ENCODE measurements at places on chromosomes 2 and 18.
A peak's percentile ranks its signal among the peaks of the same experiment; 100 is the strongest.

DNA sequence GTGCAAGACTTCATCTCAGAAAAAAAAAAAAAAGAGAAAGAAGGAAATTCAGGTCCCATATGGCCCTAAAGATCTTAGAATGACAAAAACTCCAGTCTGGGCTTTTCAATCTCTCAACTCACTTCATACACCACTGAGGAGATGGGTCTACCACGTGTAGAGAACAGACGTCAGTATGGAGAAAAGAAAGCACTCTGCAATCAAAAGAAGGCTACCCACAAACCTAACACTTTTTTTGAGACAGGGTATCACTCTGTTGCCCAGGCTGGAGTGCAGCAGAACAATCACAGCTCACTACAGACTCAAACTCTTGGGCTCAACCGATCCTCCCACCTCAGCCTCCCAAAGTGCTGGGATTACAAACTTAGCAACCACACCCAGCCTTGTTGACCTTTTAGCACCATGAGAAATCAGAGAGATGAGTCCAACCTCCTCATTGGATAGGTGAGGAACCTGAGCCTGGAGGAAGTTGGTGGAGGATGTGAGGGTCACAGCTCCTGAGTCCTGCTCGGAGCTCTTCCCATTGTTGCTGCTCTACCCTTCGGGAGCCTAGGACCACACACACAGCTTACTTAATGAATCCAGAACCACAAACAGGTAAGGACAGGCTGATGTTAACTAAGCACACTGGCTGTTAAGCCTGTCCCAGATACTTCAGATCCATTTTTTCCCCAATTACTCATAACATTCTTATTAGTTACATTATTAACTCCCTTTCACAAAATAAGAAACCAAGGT is 23.7 kb downstream of the TBC1D8 start:
- DNase-seq = no peak

GRCh38 chr2:129884221-129884786 is 95.2 kb upstream of the RAB6C start:
- no peak for DNase-seq

DNA sequence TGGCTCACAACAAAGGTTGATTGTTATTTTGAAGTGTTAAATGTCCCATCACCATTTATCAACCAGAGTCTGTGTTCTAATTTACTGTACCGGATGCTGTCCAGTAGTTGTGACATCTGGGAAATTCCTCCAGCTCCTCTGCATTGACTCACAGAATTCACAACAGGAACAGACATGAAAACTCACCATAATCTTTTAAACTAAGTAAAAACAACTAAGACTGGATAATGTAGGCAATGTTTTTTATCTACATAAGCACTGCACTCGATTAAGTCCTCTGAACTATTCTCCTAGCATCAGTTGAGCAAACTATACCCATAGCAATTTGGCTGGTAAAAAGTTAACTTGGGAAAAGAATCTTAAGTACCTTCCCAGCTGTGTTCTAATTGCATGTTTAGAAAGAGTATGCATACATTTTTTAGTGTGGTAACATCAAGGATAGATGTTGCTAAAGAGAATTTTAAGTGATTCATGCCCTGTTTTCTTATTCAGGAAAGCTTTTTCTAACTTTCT is 42.9 kb upstream of the MYO1B start:
- no peak for DNase-seq

GRCh38 chr2:38174646-38175423 is 98.9 kb upstream of the CYP1B1 start:
- no peak for DNase-seq

DNA sequence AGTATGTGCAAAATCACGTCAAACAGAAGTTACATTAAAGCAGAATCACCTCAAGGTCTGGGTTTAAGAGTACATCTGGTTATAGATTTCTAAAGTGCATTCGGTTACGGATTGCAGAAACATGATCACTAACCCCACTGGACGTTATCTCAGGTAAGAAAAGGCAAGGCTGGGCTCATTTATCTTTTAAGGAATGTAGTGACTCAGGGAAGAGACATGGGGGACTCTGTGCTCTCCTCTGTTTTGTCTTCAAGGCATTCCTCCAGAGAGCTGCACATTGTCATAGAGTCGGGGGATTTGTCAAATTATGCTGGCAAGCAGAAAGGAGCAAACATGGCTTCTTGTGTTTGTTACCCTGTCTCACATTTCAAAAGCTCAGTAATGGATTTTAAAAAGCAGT is 14.3 kb downstream of the WDSUB1 start:
- DNase-seq = no peak

GRCh38 chr18:44979748-44980147 is 299.1 kb downstream of the SETBP1 start:
- DNase-seq = no peak

DNA sequence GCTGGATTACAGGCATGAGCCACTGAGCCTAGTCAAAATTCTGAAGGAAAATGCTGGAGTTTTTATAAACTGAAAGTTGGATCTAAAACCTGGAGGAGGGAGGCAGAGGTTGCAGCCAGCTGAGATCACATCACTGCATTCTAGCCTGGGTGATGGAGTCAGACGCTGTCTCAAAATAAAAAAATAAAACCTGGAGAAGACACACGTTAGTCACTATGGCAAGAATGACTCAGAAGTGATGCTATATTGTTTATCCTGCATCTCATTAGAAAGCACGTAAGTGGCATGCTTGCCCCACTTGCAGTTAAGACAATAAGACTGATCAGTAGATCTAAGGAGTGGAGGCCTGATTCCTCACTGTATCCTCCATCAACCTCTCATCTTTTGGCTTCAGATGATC is 106.6 kb upstream of the STON1 start:
- no peak for DNase-seq

DNA sequence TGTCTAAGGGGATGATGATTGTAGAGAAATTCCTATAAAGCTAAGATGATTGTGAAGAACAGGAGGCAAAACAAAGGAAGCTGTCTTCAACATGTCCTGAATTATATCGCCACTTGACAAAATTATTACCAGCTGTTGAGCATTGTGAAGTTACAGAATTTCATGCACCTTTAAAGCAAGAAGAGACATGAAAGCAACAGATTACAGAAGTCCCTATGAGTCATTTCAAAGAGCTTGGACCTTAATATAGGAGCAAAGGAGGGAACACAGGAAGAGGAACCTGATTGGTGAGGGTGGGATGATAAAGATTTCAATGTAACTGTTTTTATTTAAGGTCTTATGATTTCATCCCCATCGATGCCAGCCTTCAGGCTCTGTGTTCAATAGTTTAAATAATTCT is 526.9 kb upstream of the HNMT start:
- DNase-seq = no peak

GRCh38 chr18:55337908-55338521 is 250.0 kb downstream of the TCF4 start:
- no peak for DNase-seq

- DNase-seq = no peak
Observed at GRCh38 chr2:231795525-231796327, 9.5 kb downstream of the COPS7B start.

GRCh38 chr2:86000938-86001312 is 104.8 kb downstream of the POLR1A start:
- no peak for DNase-seq

DNA sequence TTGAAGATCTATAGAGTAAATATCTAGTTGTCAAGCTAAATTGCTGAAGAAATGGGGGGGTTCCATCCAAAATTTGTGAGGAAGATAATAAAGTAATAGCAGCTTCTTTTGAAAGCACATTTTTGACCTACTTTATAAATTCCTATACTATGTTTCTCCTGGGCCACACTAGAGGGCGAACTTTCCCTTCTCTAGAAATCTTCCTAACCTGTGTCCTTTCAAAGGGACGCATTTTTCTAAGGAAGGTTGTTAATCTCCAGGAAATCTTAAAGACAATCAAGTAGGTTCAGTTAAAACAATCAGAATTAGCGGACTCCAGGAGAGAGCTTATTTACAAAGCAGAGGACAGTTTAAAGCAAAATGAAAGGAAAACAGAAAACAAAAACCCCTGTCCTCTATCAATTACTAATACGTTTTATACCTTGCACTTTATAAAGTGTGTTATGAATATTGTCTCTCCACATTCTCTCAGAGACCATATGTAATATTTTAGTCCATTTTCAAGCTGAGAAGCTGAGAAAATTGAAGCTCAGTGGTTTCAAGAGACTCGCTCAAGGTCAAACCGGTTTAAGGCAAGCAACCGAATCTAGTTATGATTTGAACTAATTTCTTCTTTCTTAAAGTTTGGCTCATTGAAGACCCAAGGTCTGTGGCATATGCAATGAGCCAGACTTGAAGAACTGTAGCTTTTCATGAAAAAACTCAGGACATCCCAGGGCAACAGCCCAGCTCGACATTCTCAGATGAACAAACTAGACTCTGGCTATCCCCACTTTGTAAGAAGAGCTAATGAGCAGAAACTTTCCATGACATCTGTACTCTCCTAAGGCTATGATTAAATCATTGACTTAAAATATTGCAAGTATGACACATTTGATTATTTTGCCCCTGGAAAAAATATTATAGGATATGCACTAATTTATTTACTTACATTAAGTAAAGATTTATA is 273.6 kb downstream of the PAX3 start:
- DNase-seq = no peak

DNA sequence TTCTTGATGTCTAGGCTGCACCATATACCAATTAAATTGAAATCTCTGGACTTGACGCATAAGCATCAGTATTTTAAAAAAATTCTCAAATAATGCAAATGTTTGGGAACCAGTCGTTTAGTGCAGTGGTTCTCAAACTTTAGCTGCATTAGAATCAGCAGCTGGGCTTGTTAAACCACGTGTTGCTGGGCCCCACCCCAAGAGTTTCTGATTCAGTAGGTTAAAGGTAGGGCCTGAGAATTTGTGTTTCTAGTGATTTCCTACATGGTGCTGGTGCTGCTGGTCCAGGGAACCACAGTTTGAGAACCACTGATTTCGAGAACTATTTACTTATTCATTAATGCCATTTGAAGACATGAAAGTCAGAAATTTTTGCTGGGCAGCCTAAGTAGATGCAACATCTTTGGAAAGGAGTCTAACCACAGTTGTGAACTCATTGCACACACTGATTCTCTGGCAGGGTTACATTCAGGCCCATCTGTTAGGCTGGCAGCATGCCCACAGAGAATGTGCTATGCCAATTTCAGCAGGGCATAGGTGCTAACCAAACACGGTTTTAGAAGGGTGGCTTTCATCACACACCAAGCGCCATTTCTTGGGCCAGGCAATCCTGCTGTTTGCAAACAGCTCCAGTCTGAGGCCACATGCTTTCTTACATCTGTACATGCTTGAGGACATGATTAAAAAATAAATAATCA is 26.4 kb upstream of the ATP5MC3 start:
- no peak for DNase-seq

- no peak for DNase-seq
Observed at GRCh38 chr2:221467610-221468009, 104.5 kb downstream of the EPHA4 start.

DNA sequence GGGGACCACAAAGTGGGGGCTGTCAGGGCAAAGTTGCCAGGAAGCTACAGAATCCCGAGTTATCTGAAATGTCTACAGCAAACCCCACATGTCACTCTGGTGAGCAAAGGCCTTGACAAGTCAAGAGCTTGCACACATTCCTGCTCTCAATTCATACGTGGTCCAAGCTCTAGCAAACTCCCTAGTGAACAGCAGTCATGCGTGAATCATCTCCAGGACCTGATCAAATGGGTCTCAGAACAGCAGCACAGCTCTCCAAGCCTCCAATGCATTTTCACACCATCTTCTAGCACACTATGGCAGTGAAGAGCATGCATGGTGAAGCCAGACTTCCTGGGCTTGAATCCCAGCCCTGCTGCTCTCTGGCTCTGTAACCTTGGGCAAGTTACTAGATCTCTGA is 68.5 kb downstream of the MYO5B start:
- DNase-seq = no peak

- DNase-seq = no peak
Observed at GRCh38 chr2:54814389-54815147, 91.1 kb downstream of the EML6 start.

- DNase-seq = no peak
Observed at GRCh38 chr2:180412219-180412618, 405.1 kb upstream of the CWC22 start.

- DNase-seq = no peak
Observed at GRCh38 chr2:40725040-40725439, 273.1 kb upstream of the SLC8A1 start.

DNA sequence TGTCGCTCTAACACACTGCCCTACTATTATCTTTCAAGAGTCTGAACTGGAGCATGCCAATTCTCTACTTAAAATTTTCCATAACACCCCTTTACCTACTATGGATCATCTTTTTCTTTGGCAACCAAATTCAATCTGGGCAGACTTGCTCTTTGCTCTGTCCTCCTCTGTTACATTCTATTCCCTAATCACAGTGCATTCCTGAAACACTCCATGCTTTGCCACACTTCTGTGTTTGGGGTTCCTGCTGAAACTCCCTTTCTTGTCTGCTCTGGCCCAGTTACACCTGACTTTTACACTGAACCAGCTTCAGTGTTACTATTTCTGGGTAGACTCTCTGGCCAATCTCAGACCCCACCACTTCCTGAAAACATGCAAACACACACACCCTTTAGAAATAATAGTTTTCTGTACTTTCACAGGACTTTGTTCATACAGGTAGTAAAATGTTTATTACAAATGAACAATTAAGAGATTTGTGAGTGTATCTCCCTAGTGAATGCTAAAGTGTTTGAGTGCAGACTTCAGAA is 119.9 kb upstream of the DCC start:
- DNase-seq = no peak

DNA sequence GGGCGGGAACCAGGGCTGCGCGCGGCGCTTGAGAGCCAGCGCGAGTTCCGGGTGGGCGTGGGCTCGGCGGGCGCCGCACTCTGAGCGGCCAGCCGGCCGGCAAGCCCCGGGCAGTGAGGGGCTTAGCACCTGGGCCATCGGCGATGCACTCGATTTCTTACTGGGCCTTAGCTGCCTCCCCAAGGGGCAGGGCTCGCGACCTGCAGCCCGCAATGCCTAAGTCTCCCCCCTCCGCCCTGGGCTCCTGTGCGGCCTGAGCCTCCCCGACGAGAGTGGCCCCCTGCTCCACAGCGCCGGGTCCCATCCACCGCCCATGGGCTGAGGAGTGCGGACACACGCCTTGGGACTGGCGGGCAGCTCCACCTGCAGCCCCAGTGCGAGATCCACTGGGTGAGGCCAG is 36.5 kb upstream of the MAP2 start:
- DNase-seq = no peak

DNA sequence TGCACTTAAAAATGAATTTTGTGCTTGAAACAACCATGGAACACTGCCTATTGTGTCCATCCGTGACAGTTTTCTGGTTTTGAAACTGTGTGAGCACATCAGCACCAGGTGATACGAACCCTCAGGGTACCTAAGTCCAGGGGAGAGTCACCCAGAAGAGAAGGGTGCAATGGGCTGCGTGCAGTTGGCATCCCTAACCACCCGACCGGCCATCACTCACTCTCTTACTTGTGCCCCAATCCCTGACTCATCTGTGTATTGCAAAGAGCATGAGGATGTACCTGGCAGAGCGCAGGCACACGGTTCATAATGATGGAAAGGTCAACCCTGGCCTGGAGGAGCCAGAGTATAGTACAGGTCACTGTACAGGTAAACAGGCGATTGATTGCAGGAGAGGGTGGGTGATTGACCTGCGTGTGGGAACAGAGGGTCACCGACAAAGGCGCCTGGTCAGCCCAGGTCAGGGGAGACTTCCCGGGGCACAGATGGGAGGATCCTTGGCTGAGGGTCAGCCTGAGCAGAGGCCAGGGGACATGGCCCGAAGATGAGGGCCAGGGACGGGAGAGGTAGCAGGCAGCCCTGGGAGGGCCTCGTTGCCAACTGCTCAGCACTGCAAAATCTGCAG is 160.3 kb downstream of the SEPTIN10 start:
- DNase-seq = peak; percentile 33

- no peak for DNase-seq
Observed at GRCh38 chr2:48567671-48568070, 37.7 kb downstream of the STON1 start.
